ENCODE measurements at places on chromosomes 3 and 15.

DNA sequence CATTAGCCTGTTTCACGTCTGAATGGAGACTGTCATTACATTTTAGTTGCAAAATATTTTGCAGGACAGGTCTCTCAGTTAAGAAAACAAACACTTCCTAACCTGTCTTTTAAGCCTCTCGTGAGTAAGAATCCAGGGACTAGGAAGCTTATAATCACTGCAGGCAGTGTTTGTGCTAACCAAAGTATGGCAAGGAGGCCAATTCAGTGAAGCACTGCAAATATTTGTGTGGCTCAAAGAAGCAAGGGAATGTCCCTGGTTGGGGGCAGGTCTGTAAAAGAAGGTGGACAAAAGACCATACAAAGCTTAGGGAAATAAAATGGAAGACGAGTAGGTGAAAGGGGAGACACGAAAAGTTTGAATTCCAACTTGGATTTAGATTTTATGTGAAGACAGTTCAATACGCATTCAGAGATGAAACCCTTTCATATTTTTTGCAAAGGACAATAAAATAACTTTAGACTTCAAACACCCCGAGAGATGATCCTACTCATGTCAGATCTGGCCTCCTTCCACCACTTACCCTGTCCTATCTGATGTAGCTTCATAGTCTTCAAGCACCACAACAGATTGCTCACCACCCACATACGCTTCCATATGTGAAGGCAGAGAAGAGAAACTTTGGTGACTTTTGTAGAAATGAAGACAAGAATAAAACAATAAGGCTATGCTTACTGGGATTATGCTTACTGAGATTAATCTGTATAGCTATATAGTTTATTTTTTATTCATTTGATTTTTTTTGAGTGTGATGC is 240.9 kb downstream of the TUSC7 start:
- DNase-seq, result no peak

DNA sequence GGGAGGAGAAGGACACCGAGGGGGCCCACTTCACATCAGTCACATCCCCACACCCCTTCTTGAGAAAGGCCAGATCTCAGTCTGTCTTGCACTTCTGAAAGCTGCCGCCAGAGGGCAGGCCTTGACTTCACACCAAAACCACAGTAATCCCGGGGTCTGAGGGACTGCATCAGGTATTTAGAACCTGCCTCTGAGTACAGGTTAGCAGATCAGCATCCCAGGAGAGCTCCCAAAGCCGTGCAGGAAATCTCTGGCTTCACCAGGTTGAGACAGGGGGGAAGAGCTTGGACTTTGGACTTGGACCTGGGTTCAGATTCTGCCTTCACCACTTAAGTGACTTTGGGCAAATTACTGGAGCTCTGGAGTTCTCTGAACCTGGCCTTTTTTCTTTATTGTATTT is 50.3 kb downstream of the LHFPL4 start:
- peak; percentile 16 for DNase-seq

- no peak for DNase-seq
Measured at GRCh38 chr3:139746481-139746880, 68.7 kb upstream of the NMNAT3 start.

GRCh38 chr3:126524429-126524988 is 554 bp downstream of the CHST13 start:
- no peak for DNase-seq

GRCh38 chr3:25372167-25372566 is 55.9 kb upstream of the RARB start:
- no peak for DNase-seq

- no peak for DNase-seq
Measured at GRCh38 chr15:100570275-100570674, 31.7 kb downstream of the LINS1 start.

GRCh38 chr15:89912145-89912673 is 543 bp downstream of the ARPIN start:
- DNase-seq, result no peak

DNA sequence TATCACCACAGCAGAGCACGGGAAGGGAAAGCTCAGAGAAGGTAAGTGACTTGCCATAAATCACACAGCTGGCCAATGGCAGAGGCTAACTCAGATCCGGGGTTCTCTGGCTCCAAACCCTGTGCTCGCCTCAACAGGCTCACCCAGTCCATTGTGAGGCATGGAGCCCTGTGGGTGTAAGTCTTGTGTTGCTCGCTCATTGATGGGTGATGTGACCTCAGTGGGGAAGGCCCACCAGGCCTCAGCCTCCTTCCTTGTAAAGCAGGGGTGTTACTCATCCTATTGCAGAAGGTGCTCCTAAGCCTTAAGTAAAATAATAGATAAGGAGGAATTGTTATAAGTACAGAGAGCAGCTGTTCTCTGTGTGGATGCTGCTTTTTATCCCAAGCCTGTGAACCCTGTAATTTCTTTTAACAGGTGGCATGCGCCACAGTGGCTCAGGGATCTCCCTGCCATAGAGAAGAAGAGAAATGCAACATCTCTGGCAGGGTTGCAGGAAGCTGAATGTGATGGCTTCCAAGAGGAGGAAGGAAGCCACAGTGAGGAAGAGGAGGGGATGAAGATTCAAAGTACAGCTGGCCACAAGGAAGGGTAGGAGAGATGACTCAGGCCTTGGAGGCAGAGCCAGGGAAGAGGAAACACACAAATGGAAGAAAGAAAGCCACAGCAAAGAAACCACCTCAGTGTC is 30.9 kb upstream of the SPSB4 start:
- DNase-seq, result no peak

DNA sequence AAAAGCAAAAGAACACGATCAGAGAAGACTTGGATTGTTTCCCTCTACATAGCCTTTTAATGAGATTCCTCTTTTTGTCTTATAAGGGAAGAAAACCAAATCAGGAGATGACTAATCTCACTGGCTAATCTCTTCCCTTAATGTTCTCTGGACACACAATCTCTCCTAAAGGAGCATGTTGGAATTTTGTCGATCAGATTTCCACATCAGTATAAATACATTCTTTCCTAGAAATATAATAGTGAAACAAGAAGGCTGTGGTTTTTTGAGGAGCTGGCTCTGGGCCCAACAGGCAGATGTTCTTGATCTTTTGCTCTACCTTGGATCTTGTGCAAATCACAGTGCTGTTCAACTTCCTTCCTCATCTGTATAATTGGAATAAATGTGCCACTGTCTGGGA is 94.0 kb downstream of the GTPBP8 start:
- no peak for DNase-seq

DNA sequence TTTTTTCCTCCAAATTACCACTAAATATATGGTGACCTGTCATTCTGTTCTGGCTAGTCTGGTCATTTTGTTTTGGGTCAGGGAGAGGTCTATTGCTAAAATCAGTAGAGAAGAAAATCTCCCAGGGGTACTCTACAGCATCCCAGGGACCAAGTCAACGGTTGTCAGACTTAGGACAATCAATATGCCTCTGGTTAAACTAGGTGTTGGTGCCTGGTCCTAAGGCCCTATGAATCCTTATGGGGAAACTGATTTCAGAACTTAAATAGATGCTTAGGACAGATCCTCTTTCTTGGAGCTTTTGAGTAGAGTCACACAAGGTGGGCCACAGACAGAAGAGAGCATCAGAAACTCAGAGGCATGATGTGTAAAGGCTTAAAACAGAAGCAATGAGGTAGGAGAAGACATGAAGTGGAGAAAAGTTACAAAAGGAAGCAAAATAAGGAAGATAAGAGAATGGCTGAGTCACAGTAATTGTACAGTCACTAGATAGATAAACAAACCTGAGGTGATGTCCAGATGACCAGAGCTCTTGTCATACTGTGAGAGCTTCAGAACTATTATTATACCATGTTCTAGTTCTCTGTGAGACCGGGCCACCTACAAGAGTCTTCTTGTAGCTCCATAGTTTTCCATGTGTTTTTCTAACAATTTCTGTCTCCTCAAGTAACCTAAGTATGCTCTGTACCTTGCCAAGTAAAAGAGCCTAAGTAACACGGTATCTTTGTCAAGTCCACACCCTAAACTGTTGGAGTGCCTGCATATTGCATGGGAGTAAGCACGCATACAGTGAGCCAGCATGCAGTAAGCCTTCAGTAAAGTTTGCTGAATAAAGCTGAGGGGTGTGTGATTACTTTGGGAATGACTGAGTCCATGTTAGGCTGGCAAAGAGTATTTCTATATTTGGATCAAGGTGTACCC is 44.6 kb upstream of the LEKR1 start:
- DNase-seq, result no peak

DNA sequence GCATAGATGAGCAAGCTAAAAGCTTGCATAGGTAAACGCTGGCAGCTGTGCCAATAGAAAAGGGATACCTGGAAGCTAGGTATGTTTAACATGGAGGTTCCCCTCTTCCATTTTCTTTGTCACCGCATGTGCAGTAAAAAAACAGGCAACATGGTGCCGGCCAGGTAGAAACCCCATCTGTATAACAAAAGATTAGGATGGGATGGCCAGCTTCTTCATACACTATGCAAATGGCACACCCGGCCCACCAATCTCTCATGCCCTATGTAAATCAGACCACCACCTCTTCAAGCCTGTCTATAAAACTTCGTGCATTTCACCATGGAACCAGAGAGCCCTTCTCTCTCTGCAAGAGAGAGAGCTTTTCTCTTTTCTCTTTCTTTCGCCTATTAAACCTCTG is 224.3 kb upstream of the P2RY1 start:
- DNase-seq, result no peak

DNA sequence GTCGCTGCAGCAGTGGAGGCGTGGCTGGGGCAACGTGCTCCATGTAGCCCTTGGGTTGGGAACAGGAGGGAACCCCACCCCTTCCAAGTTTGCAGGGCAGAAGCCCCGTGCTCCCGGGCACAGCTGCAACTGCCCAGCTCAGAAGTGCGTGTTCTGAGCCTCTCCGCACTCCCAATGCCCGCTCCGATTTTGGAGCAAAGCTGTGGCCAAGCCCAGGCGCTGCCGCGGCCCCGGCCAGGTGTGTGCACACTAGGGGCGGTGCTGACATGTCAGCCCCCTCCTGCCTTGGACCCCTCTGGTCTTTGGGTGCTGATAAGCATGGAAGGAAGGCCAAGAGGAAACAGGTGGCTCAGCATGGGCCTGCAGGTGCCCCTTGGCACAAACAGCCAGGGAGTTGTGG is 87.6 kb upstream of the TTBK2 start:
- DNase-seq, result no peak

- no peak for DNase-seq
Measured at GRCh38 chr15:92954578-92954977, 54.5 kb downstream of the CHD2 start.

GRCh38 chr15:29090617-29091466 is 178.8 kb downstream of the NSMCE3 start:
- peak; percentile 25 for DNase-seq

GRCh38 chr3:105598042-105598796 is 231.5 kb downstream of the ALCAM start:
- DNase-seq, result no peak

DNA sequence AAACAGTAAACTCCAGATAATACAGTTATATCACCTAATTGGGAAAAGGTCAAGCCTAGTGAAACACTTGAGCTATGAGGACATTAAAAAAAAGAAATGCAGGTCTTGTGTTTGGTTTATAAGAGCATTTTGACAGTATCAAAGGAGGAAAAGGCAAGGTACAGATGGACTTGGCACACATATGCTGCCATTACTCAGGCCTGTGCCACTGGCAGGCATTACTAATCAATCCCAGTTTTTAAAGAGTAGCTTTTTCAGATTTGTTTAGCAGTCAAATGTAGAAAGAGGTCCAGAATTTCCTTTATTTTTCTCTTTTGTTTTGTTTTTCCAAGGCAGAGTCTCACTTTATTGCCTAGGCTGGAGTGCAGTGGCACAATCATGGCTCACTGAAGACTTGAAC is 38.9 kb downstream of the MDFIC2 start:
- DNase-seq, result no peak

DNA sequence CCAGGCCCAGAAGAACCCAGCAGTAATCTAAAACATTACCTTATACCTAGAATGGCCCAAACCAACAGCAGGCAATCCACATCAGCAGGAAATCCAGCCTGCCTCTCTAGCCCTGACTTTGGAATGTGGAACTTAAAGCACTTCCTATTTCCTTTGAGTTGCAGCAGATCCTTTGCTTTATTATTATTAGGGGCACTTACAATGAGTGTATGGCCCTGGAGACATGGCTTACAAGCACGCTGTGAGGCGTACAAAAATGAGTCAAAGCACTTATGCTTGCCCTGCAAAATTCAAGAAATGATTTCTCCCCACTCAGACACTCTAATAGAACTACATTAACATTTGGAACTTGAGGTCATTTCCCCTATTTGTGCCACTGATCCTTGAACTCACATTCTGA is 9.5 kb upstream of the KNSTRN start:
- DNase-seq, result no peak

- no peak for DNase-seq
Measured at GRCh38 chr3:60770532-60770931, 480.7 kb downstream of the FHIT start.

DNA sequence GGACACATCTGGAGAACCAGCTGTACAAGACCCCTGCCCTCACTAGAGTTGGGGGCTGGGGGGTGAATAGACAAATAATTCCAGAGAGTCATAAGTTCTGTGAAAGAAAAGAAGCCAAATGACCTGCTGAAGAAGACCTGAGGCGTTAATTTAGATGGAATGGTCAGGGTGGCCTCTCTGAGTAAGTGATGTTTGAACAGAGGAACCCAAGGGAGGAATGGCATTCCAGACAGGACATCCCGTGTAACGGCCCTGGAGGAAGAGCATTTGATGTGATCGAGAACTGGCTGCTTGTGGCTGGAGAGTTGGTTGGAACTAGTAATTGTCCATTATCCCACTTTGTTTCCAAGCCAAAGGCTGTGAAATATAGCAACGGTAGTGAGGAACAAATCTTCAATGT is 1.7 kb downstream of the NR2C2 start:
- no peak for DNase-seq

DNA sequence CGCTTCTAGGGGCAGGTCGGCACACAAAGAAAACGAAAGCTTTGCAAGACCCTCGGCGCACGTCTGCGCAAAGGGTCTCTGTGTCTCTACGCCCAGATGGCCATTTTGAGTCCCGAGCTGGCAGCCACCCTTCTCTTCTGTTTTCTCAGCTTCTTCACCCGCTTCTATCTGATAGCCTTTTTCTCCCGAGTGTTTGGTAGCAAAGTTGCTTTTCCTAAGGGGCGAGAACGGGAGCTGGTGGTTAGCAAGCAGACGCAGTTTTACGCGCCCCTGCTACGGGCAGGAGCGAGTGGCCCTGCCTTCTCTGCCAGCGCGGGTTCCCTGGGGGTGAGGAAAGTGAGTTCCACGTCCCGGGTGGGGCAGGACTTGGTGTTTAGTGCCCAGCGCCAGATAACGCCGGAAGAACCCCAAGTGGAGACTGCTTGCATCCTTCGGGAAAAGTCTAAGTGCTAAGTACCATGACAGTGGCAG is 2.9 kb upstream of the MKRN2 start:
- no peak for DNase-seq

DNA sequence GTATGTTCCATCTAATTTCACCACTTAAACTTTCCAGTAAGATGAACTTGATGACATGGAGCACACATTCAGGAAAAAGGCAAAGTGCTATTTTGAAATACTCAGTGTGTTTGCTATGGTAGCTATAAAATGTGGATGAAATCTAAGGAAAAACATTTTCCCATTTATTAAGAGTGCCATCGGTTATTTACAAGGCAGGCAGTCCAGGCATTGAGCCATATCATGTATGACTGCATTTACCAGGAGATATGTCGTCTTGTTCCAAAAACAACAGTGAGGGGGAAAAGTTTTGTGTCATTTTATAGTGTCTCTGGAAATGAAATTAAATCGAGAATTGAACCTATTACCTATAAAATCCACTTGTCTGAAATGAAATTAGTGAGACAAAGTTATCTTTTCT is 13.7 kb downstream of the ANXA2 start:
- no peak for DNase-seq

- no peak for DNase-seq
Measured at GRCh38 chr3:14488286-14489041, 51.7 kb downstream of the GRIP2 start.

- peak; percentile 33 for DNase-seq
Measured at GRCh38 chr15:63860155-63860554, 26.4 kb upstream of the HERC1 start.
